NCI-H2107 (cell line): ENCODE measurements at places on chromosomes 13 and 19.

DNA sequence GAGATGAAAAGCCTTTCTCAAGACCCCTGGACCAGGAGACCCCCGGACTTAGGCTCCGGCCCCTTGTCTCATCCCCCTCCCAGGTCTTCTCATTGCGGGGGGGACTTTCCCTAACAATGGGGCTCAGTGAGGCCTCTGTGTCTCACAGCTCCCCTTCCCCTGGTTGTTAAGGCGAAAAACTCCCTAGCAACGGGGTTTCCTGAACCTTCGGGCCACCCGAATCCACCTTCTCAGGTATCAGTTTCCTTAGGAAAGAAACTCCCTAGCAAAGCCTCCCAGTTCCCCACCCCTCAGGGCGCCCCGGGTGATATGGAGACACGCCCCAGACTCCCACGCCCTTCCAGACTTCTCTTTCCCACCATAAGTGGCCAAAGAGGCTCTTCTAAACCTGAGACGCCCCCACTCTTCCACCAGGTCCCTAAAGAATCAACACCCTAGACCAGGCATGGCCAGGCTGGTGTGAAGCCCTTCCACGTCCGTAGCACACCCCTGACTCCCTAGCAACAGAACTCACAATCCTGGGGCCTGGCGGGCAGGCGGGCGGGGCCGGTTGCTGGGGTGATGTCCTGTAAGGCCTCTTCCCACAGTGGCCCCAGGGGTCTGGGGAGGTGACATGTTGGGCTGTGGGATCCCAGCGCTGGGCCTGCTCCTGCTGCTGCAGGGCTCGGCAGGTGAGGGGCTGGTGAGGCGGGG is at the start of gene TMEM190:
Gene TMEM190, plus strand, starts transcription at position 586 of the 693 bp plus-strand sequence. Its CDS starts 28 bp downstream, at position 614.
- no peak for DNase-seq

DNA sequence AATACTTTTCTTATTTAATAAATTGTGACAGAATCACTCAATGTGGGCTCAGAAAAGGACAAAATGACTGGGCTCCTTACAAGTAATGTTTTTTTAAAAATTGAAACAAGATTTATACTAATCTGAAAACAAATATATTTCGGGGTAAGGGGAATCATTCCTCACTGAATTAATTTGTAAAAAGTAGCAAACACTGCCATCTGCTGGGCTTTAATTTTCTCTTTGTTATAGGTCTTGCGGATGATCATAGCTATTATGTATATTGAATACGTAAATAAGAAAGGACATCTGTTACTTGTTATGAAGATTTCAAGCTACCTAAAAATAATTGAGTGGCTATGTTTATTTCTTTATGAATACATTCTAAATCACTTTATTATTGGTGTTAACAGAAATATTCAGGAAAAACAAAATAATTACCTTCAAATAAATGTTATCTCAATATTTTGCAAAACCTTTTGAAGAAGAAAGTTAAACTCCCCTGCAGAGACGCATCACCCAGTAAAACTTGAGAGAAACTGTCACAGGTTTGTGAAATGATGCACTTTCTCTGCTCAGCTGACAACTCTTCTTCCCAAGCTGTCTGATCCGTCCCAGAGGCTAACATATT is 17.8 kb upstream of the ENOX1 start:
- DNase-seq, result peak; percentile 32

- no peak for DNase-seq
These were observed 489.7 kb downstream of the RFC3 start for GRCh38 chr13:34307607-34308006.

GRCh38 chr19:5632657-5633056 is 9.8 kb downstream of the SAFB start:
- DNase-seq, result no peak

DNA sequence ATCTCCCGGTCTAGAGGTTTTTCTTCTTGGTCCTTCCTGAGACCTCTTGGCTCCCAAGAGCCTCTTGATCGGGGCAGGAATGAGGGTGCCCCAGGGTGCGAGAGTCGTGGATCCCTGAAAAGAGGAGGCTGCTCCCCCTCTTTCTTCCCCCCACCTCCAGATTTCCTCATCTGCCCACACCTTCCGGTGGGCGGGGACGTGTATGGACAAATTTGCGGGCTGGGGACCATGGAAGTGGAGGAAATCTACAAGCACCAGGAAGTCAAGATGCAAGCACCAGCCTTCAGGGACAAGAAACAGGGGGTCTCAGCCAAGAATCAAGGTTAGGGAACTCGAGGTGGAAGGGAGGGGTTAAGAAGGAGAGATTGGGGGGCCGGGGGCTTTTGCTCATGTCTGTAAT is at the start of gene MCEMP1:
Gene MCEMP1, plus strand, starts transcription at position 237 of the 400 bp plus-strand sequence. Its CDS starts 31 bp downstream, at position 268.
- no peak for DNase-seq

- peak; percentile 11 for DNase-seq
These were observed 12.0 kb downstream of the EBPL start for GRCh38 chr13:49679246-49679645.

DNA sequence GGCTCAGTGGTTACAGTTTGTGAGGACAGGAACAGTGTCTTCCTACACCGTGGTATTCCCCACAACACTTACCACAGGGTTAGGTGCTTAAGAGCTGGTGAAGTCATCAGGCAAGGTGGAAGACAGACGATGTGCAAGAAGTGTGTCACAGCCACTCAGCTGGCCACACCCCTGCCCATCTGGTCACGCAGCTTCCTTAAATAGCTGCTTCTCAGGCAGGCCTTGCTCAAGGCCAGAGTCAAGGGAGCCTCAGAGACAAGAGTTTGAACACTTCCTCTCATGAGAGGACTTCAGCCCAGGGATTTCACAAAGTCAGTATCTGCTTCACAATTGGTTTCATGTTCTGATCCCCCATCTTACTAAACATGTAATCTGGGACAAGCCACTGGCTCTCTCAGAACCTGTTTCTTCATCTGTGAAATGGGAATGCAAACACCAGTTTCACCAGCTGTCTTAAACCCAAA is 80.3 kb upstream of the FRY start:
- DNase-seq, result no peak

- no peak for DNase-seq
These were observed 26.5 kb upstream of the LSM14A start for GRCh38 chr19:34145741-34146202.

GRCh38 chr19:33906578-33907335 is 110.1 kb downstream of the KCTD15 start:
- no peak for DNase-seq

- no peak for DNase-seq
These were observed 8.2 kb downstream of the ATP11A start for GRCh38 chr13:112697756-112698655.

DNA sequence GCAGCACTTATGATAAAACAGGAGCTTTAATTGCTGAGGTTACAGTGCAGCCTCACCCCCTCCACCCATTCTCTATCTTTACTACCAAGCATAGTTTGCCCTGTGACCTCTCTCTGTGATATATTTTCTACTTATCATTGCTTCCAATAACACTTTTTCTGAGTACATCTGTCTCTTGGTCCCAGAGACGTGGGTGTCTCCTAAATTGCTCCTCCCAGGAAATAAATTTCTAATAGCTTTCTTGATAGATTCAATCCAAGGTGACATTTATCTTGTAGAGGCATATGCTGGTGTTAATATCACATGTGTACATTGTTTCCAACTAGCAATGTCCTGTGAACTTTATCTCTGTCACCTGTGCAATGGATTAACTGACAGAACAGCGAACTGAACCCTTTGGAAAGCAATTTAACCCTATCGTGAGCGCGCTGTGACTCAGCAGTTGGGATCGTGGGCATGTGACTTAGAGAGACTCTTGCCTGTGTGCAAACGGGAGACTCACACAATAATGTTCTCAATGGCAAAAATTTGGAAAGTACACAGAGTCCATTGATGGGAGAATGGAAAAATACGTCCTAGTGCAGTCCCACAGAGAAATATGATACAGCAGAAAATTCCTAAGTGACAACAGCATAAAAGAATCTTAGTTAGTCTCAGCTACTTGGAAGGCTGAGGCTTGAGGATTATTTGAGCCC is 7.0 kb upstream of the MAP2K2 start:
- no peak for DNase-seq

DNA sequence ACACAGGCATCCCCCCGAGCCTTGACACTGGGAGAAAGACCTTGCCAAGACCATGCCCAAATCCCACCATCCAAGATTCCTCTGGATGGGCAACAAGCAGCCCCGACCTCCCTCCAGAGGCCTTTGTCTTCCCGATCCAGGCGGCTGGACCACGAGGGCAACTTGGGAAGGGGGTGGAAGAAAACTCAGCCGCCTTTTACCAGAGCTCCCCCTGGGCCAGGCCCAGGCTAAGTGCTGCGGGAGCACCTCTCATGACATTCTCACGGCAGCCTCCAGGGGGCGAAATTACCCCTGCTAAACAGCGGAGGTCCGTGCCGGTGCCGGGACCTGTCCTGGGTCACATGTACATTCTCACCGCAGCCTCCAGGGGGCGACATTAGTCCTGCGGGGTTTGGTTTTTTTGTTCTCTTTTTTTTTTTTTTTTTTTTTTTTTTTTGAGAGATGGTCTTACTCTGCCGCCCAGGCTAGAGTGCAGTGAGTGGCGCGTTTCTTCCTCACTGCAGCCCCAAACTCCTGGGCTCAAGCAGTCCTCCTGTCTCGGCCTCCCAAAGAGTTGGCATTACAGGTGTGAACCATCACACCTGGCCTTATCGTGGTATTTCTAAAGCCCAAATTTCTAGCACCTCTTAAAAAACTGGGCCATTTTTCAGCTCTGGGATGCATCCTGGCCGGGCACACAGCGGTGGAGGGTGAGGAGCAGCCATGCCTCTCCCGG is 2.1 kb upstream of the RSPH6A start:
- peak; percentile 89 for DNase-seq

GRCh38 chr13:106551350-106551749 is 15.9 kb upstream of the EFNB2 start:
- DNase-seq, result no peak

DNA sequence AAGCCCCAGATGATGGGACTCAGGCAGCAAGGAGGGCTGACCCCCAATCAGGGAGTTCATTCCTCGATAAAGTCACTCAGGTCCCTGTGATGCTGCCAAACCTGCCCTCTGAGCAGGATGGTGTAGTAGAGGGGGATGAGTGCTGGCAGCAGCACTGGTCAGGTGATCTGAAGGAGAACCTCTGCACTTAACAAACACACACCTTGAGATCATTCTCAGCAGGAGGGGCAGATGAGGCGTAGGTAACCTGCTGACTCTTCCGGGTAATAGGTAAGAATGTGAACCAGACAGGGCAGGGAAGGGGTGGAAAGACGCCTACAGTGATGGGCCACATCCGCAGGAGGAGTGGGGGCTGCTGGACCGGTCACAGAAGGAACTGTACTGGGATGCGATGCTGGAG is 3.2 kb downstream of the ZNF446 start:
- DNase-seq, result no peak

DNA sequence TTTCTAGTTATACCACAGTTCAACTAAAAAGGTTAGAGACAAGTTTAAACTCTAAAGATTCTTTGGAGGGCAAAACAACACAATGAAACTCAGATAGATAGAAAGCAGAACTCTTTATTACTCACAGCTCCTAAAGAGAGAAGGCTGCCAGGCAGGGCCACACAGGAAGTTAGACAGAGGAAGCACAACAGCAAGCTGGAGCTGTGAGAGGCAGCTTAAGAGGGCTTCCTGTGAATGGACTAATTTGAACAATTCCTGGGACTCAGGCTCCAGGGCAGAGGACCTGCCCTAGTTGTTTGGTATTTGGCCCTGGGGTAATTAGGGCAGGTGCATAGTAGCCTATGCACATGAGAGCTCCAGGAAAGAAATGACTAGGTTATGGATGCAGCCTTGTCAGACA is 803.6 kb downstream of the DIAPH3 start:
- DNase-seq, result no peak

- no peak for DNase-seq
These were observed 6.8 kb downstream of the LILRA4 start for GRCh38 chr19:54332149-54332548.

DNA sequence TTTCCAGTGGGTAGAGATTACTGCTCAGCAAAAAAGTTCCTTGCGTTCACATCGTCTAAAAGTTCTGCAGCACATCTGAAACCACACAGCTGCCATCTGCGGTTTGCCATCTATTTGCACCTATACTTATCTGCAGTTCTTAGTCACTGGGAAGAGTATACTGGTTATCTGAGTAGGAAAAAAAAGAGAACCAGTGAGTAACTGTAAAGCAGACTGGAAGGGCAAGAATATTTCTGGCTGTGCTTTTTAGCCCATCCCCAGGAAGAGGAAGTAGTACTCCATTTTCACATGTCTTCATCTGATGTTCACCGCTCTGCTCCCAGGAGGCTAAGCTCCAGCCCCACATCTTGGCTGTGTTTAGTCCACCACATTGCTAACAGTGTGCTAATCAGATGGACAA is 35.6 kb downstream of the EFNB2 start:
- no peak for DNase-seq

DNA sequence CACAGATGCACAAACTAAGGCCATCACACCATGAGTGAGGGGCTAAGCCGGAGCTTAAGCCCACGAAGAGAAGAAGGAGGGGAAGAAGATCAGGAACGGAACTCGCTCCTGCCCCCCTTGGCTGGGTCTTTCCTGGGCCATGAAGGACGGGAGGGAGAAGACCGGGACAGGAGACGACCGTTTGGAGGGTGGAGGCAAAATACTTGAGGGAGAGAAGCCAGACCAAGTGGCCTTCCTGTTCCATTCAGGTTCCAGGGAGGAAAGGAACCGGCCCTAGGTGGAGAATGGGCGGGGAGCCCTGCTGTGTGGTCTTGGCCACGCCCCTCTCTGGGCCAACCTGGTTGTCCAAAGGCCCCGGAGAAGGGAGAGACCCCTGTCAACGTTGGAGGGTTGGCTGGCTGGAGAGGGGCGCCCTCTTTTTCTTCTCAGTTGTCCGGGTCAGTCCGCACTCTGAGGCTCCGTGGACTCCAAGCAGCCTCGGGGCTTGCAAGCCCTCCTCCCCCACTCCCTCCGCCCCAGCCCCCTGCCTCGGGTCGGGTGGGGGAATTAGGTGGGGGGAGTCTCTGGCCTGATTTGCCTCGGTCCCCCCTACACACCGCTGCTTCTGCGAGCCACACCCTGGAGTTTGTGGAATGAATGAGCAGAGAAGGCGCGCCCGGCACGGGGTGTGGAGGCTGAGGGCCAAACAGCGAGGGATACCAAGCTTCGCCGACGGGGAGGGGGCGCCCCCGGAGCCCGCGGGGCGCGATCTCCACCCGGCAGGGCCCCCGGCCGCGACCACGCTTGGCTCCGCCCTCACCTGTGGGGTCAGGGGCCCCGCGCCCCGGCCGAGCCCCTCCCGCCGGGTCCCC is 757 bp downstream of the FBN3 start:
- DNase-seq, result no peak

DNA sequence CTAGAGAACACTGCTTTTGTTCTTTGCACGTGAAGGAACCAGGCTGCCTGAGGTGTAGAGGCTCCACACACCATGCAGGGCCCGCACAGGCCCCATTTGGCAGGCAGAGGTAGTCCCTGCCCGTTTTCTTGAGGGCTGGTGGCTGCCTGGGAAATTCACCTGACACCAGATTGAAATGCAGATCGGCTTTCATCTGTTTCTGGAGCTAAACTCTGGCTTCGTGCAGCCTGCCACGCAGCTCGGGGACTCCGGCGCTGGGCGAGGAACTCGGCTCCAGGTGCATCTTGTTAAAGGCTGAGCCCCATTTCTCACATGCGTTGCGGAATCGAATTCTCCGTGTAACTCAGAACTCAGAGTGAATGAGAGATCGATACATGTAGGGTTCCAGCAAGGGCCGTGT is 37.7 kb downstream of the ATP11A start:
- DNase-seq, result peak; percentile 74
